ENCODE measurements at places on chromosomes 16 and 17.

DNA sequence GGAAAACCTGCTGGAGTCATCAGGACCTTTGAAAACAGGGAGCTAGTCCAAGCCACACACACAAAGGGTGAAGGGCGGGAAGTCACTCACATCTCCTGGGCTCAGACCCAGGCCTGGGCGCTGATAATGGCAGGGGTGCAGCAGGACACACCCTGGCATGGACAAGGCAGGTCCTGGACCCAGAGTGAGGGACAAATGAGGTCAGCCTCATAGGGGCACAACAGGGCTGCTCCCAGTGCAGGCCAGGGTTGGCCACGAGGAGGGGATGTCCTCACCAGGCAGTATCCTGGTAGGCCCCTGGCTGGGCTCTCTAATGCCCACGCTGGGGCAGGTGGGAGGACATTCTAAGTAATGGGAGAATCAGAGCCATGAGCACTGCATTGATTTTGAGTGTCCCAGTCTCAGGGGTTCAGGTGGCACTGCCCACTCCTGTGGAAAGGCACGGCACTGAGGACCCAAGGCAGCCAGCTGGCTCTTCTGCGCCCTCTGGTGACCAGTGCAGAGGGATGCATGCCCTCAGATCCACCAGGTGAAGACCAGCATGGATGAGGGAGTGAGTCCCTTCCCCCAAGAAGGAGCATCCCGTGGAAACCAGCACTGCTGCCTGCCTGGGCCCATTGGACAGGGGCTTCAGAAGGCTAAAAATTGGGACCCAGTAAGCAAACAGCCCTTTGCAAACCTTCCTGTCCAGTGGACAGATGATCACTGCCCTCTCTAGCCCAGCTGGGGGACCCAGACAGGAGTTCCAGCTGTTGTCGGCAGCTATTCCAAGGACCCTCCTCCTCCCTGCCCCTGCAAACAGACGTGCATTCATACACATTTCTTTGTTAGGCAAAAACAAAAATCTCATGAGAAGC lies 23.4 kb upstream of the SREBF1 start:
- DNase-seq: no peak

DNA sequence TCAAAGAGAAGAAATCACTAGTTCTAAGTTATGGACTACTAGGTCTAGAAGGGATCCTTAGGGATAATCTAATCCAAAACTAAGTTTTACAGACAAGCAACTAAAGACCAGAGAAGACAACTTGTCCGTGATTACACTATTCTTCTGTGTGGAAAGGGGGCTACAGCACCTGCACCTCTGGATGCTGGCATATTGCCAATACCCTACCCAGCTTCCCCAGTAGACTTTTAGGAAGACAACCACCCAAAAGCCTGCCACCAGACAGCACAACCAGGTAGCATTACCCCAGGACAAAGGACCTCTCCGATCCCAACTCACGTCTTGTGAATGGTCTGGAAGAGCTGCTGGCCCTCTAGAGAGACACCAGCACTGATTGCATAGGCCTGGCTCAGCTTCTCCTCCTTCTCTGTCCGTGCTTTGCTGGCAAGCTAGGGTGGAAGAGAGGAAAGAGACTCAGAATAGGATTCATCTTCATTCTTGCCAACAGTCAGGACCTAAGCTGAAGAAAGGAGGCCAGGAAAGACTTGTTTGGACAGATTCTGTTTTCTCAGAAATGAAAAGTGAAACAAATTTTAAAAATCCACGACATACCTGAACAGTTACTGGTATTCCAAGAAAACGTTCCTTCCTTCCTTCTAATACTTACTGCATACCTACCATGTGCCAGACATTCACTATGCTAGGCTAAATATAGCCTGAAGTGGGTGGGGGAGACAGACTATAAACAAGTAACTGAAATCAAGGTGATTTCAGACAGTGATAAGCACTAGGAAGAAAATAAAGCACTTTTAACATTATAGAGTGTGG lies 25.3 kb upstream of the TMEM101 start:
- no peak for DNase-seq

- no peak for DNase-seq
These were observed 1.2 kb downstream of the SIAH1 start for GRCh38 chr16:48383877-48384519.

GRCh38 chr17:10036511-10037061 lies 131.5 kb upstream of the RCVRN start:
- no peak for DNase-seq

DNA sequence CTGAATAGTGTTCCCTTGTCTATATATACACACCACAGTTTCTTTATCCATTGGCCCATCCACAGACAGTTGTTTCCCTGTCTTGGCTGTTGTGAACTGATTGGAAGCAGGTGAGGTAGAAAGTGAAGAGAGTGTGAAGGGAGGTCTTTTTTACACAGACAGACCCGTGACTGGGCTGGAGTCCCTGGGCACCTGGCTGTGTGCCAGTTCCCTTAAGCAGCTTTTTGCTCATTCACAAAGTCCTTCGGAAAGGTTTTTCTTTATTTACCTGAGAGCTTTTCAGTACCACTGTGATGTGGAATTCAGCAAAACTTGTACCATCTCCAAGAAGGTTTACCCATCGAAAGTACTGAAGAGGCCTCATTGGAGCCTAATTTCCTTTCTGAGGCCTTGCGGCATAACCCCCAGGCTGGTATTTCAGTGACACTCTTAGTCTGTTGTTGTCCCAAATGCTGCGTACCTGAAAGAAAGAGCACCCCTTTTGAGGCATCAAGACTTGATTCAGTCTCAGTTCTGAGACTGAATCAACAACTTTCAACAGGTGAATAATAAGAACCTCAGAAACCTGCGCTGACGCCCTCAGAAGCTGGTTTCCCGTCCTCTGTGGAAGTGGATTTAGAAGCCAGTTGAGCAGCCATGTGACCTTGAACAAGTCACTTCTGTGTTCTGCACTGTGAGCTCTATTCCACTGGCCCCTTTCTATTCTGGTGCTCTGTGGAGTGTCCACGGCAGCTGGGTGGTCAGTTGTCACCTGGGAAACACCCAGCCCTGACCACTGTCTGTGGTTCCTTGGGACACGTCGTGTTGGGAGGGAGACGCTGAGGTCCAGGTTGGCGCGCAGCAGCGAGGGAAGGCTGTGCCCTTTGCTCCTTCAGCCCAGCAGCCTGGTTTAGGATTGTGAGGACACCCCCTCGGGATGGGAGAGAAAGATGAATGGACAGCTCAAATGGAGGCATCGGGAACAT lies 53.9 kb upstream of the CRISPLD2 start:
- no peak for DNase-seq

GRCh38 chr17:27322026-27322425 lies 28.1 kb downstream of the WSB1 start:
- DNase-seq: no peak

- no peak for DNase-seq
These were observed 178.2 kb upstream of the CACNG3 start for GRCh38 chr16:24077966-24078365.

DNA sequence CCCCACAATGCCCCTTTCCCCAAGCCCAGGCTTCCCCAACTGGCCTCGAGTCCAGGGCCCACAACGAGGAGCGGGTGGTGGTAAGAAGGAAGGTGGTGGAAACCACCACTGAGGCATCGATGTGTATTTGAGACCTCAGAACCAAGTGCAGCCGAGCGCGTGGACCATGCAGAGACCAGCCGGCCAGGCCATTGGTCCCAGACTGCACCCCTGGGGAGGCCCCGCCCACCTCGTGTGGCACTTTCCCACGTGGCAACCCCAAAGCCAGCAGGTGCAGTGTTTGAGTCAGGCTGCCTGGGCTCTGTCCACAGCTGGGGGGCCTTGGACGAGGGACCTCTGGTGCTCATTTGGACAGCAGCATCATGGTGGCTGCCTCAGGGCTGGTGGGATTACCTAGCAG lies 28.1 kb upstream of the BAHCC1 start:
- no peak for DNase-seq

All from NCI-H774 (cell line).